ENCODE measurements at places on chromosomes 7 and 10.

DNA sequence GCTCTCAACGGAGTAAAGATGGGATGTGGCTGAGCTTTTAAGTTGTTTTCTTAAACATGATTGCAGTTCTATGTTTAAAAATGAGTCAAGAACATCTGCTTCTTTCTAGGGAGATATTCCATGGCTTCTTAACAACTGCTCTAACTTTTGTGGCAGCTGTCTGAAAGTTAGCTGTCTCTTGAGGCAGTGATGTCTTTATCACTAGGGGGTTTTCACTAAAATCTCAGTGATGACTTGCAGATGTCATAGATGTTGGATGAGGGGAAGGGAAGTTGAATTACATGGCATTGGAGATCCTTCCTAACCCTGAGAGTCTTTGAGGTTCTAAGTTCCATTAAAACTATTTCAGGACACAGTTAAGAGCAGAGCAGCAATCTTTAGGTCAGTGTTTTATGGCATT lies 43.5 kb downstream of the PRKG1 start:
- no peak for DNase-seq

- DNase-seq = peak; percentile 32
Measured at GRCh38 chr10:23095966-23096801, 805 bp downstream of the MSRB2 start.

DNA sequence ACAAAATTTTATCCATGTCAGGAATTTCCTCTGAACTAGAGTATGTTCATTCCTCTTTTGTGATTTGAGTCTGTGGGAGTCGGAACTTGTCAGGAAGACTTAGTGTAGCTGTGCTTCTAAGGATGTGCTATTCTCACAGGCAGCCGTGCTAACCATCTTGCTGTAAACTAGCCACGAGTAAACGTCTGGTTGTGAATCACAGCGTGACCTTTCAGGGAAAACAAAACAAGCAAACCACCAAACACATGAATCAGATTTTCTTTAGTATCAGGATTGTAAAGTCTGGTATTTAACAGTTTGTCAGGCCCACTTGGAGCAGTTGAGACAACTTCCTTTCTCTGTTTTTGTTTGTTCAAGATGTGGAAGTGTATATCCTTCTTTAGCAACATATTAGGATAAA lies 32.0 kb downstream of the AUTS2 start:
- no peak for DNase-seq

- no peak for DNase-seq
Measured at GRCh38 chr7:37970211-37970610, 49.8 kb downstream of the EPDR1 start.

GRCh38 chr10:56085406-56086122 lies 275.5 kb downstream of the ZWINT start:
- no peak for DNase-seq

DNA sequence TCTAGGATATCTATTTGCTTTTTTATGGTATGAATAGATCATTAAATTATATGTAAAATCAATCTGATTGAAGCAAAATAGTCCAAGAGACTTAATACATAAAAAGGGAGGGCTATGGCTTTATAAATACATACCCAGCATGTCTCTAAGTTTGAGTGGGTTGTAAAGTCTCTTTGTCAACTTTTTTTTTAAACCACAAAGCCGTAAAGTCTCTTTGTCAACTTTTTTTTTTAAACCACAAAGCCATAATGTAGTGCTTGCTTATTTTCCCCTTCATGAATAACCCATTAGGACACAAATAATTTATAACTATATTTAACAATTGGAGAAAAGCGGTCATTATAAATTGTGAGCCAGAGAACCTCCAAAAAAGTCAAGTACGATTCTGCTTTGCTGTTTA lies 5.7 kb downstream of the HECTD2 start:
- DNase-seq = no peak

GRCh38 chr7:106610996-106611886 lies 49.7 kb downstream of the CCDC71L start:
- no peak for DNase-seq

- no peak for DNase-seq
Measured at GRCh38 chr7:150949564-150949963, 28.6 kb downstream of the KCNH2 start.

GRCh38 chr10:11870461-11870780 lies 47.3 kb downstream of the PROSER2 start:
- no peak for DNase-seq

GRCh38 chr10:48625826-48626134 lies 20.9 kb upstream of the ARHGAP22 start:
- no peak for DNase-seq

- DNase-seq = no peak
Measured at GRCh38 chr7:24469118-24469517, 104.1 kb upstream of the PALS2 start.

GRCh38 chr10:93006435-93007039 lies 54.1 kb upstream of the CYP26C1 start:
- DNase-seq = peak; percentile 56

- DNase-seq = no peak
Measured at GRCh38 chr10:110218632-110219031, 11.2 kb downstream of the MXI1 start.

DNA sequence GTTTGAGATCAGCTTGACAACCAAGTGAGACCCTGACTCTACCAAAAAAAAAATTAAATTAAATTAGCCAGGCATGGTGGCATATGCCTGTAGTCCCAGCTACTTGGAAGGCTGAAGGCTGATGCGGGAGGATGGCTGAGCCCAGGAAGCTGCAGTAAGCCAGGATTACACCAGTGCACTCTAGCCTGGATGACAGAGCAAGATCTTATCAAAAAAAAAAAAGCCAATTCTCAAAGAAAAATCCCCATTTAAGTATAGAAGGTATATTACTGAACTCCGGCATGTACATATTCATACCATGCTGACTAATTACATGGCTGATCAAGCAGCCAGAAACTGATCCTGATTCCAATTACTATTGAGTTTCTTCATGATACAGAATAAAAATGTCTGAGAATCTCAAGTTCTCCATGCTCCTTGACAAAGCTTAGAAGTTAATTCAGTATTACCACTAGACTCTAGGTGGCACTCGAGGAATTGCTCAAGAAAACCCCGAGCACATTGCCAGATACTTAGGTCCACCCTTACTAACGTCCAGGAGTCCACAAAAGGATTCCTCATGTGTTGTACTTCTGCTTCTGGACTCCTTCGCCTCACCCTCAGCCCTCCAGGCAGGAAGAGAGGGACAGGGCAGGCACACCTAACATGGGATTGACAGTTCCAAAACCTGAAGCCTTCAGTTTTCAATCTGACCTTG lies 148.9 kb downstream of the PARD3 start:
- DNase-seq = peak; percentile 47

GRCh38 chr7:144854839-144855424 lies 19.1 kb upstream of the TPK1 start:
- DNase-seq = peak; percentile 58

DNA sequence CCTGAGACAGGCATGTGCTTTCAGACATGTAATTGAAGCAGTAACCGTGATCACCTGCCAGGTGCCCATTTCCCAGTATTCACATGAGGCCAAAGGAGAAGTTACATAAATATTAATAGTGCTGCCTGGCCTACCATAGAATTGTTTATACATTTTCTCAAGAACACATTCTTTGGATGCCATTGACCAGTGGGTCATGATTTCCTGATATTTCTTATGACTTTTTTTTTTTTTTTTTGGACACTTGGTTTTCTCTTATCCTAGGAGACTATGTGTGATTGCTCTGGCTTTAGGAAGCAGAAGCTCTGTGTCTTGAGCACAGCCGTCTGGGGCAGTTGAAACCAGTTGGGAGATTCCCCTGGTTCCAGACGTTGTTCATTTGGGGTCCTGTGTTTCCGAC lies 143.9 kb upstream of the NPS start:
- no peak for DNase-seq

- DNase-seq = no peak
Measured at GRCh38 chr7:27750316-27750715, 10.4 kb downstream of the TAX1BP1 start.

- peak; percentile 8 for DNase-seq
Measured at GRCh38 chr7:91128683-91129348, 135.4 kb upstream of the FZD1 start.

DNA sequence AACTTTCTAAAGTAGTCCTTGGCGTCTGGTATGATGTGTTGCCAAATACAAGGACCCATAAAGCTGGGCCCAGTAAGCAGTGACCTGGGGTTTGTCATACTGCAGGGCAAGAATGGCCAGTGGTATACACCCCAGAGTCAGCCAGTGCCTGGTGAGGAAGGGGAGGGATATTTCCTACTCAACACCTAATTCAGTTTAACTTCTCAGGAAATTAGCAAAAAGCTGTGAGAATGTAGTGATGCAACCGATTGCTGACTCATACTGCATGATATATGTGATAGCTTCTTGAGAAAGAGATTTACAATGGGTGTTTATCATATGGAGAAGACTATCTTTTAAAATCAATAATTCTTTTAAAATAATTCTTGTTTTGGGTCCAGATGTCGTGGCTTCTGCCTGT lies 889.3 kb upstream of the CELF2 start:
- no peak for DNase-seq

DNA sequence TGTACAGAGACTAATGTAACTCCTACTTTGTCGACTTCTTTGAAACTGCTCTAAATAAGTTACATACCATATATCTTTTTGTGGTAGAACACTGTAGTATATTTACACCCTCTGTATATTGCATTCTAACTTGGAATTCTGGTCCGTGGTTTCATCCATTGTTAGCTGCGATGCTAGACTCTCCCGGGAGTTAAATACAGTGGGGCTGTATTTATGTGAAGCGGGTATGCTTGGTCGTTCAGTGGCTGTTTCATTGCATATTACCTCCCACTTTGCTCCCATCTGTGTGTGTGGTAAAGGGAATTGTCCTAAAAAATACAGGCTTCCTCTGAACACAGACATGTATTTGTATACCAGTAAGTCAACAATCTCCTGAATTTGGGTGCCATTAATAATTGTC lies 231.1 kb downstream of the SLC25A13 start:
- no peak for DNase-seq

- DNase-seq = no peak
Measured at GRCh38 chr7:101140339-101140699, 13.4 kb downstream of the SERPINE1 start.

- no peak for DNase-seq
Measured at GRCh38 chr7:83517035-83517700, 131.8 kb downstream of the SEMA3E start.

DNA sequence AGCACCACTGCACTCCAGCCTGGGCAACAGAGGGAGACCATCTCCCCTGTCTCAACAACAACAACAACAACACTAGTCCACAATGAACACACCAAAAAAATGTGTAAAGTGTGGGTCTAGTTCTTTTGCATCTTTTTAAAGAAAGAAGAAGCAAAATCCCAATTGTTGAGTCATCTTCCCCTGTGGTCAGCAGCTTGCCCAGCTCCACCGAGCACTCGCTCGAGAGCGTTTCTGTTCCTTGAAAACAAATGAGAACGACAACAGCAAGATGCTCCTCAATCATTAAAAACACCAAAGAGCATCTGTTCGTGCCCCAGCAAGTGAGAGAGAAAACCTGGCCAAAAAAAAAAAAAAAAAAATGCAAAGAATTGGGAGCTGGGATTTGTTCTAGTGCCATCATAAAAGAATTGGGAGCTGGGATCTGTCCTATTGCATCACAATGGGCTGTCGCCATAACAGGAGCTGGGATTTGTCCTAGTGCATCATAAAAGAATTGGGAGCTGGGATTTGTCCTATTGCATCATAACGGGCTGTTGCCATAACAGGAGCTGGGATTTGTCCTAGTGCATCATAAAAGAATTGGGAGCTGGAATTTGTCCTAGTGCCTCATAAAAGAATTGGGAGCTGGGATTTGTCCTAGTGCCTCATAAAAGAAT lies 118.1 kb downstream of the PTPRN2 start:
- DNase-seq = no peak

DNA sequence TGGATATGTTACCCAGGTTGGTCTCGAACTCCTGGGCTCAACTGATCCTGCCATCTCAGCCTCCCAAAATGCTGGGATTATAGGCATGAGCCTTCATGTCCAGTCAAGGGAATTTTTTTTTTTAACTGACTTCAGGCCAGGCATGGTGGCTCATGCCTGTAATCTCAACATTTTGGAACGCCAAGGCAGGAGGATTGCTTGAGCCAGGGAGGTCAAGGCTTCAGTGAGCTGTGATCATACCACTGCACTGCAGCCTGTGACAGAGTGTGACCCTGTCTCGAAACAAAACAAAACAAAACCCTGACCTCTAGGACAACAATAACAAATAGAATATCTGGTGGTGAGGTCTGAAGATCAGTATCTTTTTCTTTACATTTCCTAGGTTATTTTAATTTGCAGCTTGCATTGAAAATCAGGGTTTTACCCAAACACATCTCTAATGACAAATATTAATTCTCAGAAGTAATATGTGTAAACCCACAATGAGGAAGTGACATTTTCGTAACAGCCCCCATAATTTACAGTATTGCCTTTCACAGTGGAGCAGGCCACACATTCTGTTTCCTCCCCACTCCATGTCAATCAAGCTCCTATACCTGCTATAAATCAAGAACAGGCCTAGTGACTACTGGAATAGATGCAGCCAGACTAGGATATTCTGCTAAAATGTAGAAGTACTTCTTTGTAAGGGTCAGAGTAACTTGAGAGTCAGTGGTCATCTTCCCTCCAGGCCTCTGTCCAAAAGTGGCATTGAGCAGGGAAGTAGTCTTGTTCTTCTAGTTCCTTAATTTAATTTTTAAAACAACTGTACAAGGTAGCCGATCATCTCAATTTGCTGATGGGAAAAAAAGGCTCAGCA lies 43.3 kb upstream of the ECHDC3 start:
- no peak for DNase-seq

GRCh38 chr10:69644658-69645295 lies 14.7 kb downstream of the FAM241B start:
- peak; percentile 81 for DNase-seq

GRCh38 chr7:134645478-134645877 lies 1.2 kb upstream of the BPGM start:
- no peak for DNase-seq

- DNase-seq = no peak
Measured at GRCh38 chr10:78717200-78717599, 351.6 kb upstream of the ZMIZ1 start.

GRCh38 chr10:100019787-100020141 lies 10.0 kb upstream of the DNMBP start:
- DNase-seq = peak; percentile 43

DNA sequence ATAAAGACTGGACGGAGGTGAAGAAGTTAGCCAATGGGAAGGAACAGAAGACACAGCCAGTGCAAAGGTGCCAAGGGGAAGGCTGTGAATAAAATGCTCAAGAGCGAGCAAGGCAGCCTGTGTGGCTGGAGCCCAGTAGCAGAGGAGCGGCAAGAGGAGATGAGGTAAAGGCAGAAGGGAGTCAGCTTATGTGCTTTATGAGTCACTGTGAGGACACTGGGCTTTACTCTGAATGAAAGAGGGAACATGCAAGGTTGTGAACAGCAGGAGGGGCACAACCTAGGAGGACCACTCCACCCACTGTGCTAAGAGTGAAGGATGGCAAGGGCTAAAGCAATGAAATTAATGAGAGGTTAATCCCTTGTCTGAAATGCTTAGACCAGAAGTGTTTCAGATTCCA lies 129.0 kb upstream of the ODAD2 start:
- DNase-seq = no peak

GRCh38 chr7:16813232-16813616 lies 8.4 kb upstream of the AGR2 start:
- DNase-seq = no peak

- DNase-seq = no peak
Measured at GRCh38 chr7:17054206-17054605, 172.4 kb upstream of the AGR3 start.

GRCh38 chr7:105015390-105015965 lies 1.5 kb downstream of the KMT2E start:
- DNase-seq = no peak
